Stimulated activated CD8-positive, alpha-beta memory T cell treated with anti-CD3 and anti-CD28 coated beads, Interleukin-15, amount 100 ng/mL, for 48 hours (primary cell): ENCODE measurements at places on chromosomes 3 and 15.

- DNase-seq: no peak
These were observed 132.0 kb upstream of the TGFBR2 start for GRCh38 chr3:30474371-30474770.

DNA sequence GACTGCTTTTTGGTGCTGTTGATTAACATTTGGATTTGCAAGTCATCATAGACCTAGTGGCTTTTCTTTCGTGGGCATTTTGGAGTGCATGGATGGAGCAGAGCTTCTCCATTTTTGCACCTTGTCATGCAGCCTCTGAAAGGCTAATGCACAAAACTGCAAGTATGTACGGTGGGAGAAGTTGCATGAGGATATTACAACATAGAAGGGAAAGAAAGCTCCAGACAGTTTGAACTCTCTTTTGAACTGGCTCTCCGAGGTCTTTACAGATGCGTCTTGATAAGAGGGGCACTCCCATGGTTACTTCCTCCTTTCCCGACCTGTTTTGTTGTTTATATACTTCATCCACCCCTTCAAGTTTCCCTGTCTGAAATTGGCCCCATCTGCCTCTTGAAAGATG, 147.1 kb upstream of the GBE1 start:
- DNase-seq: no peak

- no peak for DNase-seq
These were observed 12.2 kb downstream of the MYLK start for GRCh38 chr3:123871946-123872345.

DNA sequence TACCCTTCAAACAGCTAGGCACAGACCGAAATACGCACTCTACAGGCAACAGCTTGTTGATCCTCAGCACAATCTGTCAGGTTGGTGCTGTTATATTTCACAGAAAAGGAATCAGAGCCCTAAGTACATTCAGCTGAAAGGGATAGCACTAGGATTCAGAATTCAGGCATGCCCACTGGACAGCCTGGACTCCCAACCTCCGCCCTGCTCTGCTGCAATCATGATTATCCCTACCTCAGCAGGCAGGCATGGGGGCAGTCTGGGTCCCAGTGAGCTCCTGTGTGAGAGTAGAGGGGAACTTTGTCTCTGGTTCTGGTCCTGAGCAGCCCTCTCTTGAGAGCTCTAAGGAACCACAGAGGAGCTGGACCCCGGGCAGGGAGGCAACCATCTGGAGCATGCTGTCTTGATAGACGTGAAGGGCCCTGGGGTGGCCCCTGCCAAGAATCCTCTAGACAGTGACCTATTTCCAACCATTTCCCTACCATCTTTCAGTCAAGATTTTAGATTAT, 23.4 kb upstream of the NOX5 start:
- no peak for DNase-seq

- DNase-seq: no peak
These were observed 925.7 kb downstream of the EPHA3 start for GRCh38 chr3:90032980-90033641.

DNA sequence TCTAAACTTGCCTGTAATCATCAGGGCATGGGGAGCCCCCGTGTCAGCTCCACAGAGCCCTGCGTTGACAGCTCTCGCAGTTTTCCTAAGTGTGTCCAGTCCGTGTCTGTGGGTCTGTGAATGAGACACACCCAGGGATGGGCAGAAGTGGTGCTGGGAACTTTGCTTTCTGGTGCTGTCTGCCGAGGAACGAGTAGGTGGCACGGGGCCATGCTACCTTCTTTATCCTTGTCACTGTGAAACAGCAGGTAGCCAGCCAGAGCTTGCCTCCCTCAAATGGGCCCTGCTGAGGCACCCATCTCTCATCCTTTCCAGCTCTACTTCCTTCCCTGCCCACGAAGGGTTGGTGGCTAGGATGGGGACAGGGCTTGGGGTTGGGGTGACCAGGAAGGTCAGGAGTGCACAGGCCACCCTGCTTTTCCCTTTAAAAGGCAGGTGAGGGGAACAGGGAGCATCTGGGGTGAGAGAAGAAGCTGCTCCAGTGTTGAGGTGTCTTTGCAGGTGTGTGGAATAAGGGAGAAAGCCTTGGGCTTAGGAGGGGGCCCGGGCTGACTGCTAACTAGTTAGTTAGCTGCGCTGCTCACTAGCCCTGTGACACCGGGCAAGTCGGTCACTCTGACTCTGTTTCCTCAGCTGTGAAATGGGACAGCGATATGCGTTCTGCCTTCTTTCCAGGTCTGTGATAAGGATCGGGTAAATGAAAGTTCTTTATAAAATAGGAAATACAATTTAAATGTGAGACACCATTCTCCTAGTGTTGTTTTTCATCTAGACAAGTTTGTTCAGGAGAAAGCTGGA, 27.9 kb downstream of the PDIA5 start:
- no peak for DNase-seq

GRCh38 chr3:64489361-64490044, 198.3 kb downstream of the ADAMTS9 start:
- no peak for DNase-seq

DNA sequence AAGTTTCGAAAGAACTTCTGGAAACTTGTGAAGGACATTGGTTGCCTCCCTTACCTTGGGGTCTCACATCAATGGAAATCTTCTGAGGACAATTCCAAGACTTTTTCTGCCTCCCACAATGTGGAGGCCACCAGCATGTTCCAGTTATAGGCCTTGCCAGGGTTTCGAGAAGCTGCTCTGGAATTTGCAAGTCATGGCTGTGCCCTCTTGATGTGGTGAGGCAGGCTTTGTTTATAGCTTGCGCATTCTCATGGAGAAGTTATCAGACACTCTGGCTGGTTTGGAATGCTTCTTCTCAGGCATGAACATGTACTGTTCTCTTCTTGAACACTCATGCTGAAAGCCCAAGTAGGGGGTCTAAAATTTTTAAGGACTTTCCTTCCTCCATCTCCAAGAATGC, 4.1 kb downstream of the CXCR6 start:
- DNase-seq: no peak

DNA sequence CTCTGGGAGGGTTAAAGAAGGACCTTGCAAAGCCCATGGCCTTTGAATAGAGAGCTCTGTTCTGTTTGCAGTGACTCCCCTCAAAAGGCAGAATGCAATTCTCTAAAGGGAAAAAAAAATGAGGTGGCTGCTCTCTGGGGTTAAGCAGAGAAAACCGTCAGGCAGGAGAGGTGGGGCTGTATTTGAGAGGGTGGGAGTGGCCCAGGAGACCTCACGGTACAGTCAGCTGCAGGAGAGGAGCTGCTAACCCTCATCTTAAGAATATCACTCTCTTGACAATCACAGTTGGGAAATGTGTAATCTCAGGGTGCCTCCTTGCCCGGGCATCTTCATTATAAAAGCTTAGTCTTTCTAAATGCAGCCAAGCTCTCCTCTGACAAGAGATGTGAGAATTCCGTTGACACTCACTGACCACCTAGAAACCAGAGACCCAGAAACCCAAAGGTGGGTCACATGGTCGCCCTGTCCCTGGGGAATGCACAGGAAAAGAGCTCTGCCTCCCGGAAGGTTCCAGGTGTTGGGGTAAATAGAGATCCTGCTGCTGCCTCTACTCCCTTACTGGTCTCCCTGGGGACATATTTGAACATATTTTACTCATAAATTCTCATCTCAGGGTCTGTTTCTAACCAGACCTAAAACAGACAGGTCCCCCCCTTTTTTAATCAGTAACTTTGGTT, 159.1 kb upstream of the CTDSPL start:
- no peak for DNase-seq

DNA sequence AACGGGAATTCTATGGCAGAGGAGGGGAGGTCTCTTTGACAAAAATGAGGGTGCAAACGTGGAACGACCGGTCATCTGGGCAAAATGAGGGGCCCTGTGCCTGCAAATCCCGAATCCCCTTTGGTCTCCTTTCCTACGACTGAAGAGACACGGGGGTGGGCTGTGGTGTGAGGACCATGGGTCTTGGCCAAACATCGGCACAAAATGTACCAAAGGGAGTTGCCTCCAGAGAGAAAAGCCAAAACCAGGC, 498 bp downstream of the ZNF280D start:
- no peak for DNase-seq

- DNase-seq: no peak
These were observed 41.2 kb downstream of the PCSK6 start for GRCh38 chr15:101448336-101448735.

- DNase-seq: no peak
These were observed 14.5 kb downstream of the CCDC71 start for GRCh38 chr3:49151610-49152009.

DNA sequence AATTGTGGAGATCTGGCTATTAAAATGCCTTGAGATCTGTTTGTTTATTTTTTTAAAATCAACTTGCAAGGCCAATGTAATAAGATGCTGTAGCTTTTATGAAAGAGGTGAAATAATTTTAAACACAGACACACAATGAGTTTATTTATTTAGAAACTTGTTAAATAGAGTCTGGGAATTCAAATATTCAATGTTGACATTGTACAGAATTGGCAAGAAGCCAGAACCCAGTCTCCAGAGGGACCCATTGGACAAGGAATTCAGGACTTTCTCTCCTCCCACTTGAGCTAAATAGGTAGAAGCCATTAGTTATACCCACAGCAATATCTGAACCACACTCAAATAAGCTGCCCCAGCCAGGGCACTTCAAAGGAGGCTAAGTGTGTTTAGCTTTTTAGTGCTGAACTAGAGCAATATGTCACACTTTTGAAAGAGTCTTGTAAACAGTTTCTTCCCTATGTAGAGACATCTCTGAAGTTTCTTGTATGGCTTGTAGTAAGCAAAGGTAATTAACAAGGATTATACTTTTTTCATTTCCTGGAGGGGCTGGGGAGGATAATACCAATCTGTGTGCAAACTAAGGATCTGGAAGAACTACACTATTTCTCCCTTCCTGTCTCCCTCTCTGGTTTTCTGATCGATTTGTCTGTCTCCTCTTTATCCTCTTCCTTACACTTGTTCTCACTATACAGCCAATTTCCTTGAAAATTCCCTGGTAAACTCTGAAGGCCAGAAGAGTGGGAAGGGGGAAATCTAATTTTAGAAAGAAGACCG, 6.0 kb downstream of the MECOM start:
- no peak for DNase-seq

GRCh38 chr15:99436542-99437314, 129.1 kb upstream of the MEF2A start:
- no peak for DNase-seq

- no peak for DNase-seq
These were observed 127.3 kb downstream of the EEFSEC start for GRCh38 chr3:128280481-128281052.

DNA sequence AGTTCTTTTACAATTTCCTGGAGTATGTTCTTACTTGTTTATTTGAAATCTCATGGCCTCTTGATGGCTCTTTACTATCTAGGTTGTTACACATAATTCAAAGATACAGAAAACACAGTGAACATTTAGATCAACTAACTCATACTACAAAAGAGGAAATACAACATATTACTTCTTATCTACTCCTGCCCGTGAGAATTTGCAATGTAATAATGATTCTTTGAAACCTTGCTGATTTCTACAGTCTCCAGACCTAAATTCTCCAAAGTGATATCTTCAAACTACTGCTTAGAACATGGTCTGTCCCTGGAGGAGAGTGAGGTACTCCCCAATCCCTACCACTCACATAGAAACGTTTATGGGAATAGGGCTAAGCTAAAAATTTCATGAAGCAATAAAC, 29.9 kb upstream of the GOLGA8B start:
- DNase-seq: no peak

GRCh38 chr3:197478746-197479668, 76.8 kb downstream of the BDH1 start:
- no peak for DNase-seq

DNA sequence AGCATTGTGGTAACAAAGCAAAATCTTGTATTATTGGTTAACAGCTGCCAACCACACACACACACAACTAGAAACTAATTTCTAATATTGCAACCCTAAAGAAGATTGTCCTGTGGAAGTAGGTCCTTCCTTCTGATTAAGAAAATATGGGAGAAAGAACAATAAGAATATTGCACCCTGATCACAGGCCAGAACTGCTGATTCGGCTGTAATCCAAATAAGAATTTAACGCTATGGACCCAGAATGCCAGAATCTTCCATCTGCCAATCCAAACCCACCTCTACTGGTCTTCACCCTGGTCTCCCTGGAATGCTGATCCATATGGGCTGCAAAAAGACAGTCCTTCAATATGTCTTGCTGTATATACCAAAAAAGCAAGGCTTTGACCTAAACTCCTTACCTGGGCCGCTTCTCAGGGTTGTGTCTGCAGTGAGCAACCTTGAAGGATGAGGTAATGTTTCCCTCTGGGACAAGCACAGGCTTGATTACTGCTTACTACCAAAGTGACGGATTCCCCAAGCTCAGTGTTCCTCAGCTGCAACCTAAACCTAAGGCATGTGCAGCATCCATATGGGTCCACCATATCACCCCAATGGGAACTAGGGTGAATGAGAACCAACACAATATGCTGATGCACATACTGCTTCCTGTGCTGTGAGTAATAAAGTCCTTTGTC, 8.0 kb downstream of the CCDC14 start:
- DNase-seq: no peak

- no peak for DNase-seq
These were observed 28.9 kb downstream of the FAM43A start for GRCh38 chr3:194714564-194714963.

DNA sequence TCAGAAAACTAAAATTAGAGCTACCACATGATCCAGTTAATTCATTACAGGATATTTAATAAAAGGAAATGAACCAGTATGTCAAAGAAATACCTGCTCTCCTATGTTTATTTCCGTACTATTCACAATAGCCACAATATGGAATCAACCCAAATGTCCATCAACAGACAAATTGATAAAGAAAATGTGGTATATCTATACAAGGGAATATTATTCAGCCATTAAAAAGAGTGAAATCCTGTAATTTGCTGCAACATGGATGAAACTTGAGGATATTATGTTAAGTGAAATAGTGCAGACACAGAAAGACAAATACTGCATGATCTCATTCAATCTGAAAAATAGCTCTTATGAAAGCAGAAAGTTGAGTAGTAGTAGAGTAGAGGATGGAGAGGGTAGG, 33.7 kb upstream of the ALCAM start:
- no peak for DNase-seq

DNA sequence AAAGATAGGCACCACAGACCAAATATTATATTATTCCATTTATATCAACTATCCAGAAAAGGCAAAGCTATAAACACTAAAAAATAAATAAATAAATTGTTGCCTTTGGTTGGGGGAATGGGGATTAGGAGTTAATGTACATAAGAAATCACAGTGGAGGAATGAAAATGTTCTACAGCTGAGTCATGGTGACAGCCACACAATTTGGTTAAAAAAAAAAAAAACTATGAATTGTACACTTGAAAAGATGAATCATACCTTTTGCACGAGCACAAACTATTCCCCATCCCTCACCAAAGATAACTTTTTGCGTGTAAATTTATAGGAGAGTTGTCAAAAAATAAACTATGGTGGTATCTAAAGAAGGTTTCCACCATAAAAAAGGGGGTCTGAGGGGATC, 103.2 kb downstream of the TBC1D5 start:
- DNase-seq: no peak

GRCh38 chr15:92883876-92884435, 16.2 kb upstream of the CHD2 start:
- no peak for DNase-seq

- DNase-seq: no peak
These were observed 127.5 kb downstream of the CLASP2 start for GRCh38 chr3:33590541-33590940.
